ENCODE measurements at places on chromosomes 6 and 20.

DNA sequence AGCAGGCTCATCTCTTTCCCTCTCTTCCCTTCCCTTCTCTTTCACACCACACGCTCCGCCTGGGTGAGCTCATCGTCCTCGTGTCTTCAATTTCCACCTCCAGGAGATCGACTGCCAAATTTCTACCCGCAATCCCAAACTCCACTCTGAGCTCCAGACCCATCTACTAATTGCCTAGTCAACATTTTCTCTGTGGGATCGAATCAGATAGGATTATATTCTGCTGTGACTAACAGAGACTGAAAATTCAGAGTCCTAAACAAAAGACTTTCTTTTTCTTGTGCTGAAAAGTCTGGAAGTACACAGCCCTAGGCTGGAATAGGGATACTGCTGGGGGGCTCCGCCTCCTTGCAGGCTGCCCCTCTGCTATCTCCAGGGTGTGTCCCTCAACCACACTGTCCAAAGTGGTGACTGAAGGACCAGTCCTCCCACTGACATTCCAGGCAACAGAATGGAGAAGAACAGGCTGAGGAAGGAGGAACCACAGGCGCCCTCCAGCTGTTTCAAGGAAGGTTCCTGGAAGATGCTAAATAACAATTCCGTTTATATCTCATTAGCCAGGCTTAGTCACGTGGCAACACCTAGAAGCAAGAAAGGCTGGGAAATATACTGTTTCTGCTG is 5.0 kb upstream of the HSPA12B start:
- no peak for DNase-seq

DNA sequence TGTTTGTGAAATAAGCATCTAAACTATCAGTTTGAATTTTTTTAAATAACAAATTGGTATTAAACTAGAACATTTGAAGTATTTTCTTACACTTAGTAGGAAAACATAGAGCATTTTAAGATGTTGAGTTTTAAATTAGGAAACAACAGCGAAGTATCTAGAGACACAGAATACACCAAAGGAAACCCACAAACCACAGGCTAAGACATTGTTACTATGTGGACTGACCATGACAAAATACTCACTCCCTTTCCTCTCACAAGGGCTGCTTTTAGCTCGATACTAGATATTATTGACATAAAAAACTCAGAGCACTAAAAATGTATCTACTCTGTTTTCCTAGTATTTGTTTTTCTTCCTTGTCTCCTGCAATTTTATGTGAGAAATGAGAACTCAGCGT is 266.0 kb upstream of the CITED2 start:
- no peak for DNase-seq

- DNase-seq = peak; percentile 60
Measured at GRCh38 chr6:170188571-170189001, 102.3 kb downstream of the DLL1 start.

- DNase-seq = peak; percentile 53
Measured at GRCh38 chr20:20231528-20232298, 136.2 kb upstream of the INSM1 start.

- DNase-seq = peak; percentile 59
Measured at GRCh38 chr6:27374824-27375612, 13.5 kb upstream of the ZNF391 start.

DNA sequence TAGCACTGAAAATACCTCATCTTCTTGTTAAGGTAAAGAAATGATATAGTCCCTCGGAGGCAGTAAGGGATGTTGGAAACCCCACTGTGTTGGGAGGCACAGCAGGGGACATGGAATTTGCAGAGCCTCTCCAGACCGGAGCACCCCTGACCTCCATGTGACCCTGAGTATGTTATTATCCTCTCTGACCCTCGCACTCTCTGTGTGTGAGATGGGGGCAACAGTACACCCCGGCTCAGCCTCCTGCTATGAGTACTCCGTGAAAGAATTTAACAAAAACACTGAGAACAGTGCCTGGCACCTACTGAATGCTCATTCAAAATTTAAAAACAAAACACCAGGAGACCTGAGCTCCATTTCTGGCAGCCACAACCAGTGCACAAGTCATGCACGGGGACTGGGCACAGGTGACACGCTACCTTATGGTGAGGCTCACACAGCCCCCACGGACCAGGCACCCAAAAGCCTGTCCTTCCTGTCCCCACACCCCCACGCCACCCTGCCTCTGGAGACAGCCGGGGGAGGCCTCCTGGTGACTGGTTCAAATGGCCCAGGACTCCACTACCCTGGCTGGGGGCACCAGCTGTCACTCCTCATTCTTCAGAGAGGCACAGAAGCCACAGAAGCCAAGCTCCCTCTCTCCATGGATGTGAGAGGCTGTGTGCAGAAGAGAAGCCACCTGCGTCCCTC is 6.1 kb downstream of the NINL start:
- no peak for DNase-seq

GRCh38 chr6:154341871-154342270 is 14.7 kb downstream of the IPCEF1 start:
- DNase-seq = no peak

DNA sequence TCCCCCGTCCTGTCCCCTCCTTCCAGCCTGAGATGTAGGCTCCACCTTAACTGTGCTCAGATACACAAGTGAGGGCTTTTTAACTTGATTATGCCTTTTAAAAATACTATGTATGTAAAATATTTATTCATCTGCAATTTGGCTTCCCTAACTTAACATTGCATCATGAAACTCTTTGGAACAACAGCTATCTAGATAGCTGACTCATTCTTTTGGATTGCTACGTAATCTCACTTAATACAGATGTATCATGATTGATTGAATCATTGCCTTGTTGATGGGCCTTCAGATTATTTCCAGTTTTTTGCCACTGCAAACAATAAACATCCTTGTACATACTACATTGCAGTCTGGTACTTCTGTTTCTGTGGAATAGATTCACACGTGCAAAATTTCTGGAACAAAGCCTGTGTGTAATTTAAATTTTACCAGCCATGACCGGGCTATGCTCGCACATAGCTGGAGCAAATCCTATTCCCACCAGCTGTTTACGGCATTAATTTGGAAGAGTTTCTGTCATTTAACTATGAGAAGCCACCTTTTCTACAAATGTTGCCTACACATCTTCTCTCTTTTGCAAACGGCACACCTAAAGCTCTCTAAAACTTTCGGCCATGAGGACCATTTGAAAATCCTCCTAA is 6.5 kb downstream of the PRND start:
- no peak for DNase-seq

- DNase-seq = no peak
Measured at GRCh38 chr6:10720265-10720959, 2.5 kb upstream of the TMEM14C start.

- no peak for DNase-seq
Measured at GRCh38 chr6:35686873-35687555, 1.7 kb downstream of the FKBP5 start.

DNA sequence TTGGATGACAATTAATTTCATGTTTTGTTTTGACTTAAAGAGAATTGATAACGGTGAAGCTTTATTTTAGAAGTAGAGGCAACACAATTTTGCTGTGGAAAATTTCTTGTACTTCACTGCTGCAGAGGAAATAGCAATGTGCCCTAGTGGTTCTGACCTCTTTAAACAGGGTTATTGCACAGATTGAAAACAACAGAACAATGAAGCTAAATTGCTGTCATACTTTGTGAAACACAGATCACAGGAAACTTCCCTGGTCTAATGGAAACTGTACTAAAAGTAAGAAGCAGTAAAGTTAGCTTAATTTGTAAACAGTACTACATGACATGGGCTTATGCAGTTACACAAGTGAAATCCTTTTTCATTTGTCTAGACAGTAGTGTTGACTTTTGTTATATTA is 31.3 kb downstream of the OR2A4 start:
- DNase-seq = no peak

DNA sequence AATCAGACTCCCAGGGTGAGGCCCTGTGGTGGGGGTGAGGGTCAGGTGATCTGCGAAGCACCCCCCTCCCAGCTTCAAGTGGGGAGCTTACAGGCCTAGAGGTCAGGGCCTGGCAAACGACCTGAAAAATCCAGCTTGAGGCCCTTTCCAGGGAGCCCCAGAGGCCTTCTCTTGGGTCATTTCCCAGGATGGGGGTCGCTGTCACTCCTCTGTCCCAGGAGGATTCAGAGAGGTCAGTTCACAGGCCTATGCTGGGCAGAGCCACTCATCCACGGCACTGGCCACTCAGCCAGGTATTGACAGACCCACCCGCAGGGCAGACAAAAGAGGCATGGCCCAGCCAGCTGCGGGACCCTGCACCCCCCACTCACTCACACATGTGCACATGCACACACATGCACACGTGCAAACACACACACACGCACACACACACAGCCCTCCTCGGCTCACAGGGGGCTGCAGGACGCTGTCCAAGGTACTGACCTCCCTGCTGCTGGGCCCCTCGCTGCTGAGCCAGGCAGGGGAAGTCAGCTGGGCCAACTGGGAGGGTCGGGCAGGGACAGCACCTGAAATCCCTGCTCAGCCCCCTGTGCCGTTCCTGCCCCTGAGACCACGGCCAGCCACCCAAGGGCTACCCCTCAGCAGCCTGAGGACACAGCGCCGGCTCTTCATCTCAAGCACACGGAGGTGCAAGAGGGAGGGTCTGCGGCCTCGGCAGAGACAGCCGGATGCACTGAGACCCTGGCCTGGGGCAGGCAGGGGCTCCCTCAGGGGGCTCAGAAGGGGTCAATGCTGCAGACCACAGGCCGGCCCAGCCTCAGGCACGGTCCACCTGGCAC is 113.8 kb downstream of the TAF4 start:
- peak; percentile 3 for DNase-seq

DNA sequence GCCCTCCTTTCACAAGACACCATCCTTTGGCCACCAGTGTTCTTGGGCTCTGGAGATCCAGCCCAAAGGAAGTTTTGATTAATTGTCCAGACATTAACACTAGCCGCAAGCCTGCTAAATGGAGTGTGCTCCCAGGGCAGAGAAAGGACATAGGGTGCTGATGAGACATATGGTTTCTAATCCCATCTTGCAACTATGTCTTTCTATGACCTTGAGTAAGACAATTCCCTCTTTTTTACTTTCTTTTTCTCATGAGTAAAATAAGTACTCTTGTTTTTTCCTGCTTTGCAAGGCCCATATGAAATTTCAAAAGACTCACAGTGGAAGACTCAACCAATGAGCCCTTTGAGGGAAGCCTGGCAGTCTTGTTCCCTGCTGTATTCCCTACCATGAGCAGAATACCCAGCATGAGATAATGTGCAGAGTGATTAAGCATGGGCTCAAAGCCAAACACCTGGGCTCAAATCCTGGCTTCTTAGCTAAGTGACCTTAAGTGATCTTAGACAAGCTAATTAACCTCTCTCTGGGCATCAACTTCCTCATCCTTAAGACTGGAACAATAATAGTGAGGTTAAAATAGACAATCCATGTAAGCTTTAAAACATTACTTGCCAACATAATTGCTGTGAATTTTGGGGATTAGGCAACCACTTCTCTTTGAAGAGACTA is at the start of gene WFDC10B:
Gene WFDC10B (minus strand): TSS at position 51 of the 669 bp plus-strand sequence. CDS start 19,027 bp downstream, outside the sequence.
- DNase-seq = no peak

GRCh38 chr6:158714706-158715105 is 64.9 kb downstream of the SYTL3 start:
- no peak for DNase-seq

DNA sequence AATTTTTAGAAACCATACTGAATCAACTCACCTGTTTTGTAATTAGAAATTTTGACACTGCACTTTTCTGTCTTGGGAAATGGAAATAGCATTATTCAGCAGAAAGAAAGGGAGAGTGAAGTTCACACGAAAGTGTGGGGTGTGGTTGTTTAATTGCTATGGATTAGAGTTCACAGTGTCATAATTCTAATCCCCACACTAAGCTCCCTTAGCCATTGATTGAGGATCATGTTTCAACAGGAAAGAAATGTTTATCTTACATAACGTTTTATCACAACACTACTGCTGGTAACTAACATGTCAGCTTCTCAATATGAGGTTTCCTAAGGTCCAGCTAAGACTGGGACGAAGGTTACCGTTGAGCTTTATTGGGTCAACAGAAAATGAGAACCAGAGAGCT is 31.4 kb upstream of the GSTA5 start:
- no peak for DNase-seq

DNA sequence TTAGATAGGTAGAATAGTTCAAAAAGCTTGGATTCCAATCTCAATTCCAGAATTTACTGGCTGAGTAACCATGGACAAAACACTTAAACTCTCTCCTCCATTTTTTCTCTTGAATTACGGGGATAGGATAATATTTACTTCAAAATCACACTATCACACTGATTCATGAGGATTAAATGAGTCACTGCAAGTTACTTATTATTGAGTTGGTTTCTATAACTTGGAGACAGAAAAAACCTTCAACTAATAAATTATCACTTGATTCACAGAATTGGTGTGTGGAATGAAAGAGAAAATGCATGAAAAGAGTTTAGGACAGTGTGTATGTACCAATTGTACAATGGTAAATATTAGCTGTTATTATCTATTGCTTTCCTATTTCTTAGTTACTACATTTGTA is 585.2 kb downstream of the PHF3 start:
- DNase-seq = no peak

GRCh38 chr6:79111549-79111948 is 33.5 kb upstream of the PHIP start:
- no peak for DNase-seq

GRCh38 chr20:24992487-24993205 is at the start of gene APMAP:
TSS of gene APMAP (minus strand) at chr20:24992751. CDS start at chr20:24992688, 63 bp downstream.
- peak; percentile 93 for DNase-seq

DNA sequence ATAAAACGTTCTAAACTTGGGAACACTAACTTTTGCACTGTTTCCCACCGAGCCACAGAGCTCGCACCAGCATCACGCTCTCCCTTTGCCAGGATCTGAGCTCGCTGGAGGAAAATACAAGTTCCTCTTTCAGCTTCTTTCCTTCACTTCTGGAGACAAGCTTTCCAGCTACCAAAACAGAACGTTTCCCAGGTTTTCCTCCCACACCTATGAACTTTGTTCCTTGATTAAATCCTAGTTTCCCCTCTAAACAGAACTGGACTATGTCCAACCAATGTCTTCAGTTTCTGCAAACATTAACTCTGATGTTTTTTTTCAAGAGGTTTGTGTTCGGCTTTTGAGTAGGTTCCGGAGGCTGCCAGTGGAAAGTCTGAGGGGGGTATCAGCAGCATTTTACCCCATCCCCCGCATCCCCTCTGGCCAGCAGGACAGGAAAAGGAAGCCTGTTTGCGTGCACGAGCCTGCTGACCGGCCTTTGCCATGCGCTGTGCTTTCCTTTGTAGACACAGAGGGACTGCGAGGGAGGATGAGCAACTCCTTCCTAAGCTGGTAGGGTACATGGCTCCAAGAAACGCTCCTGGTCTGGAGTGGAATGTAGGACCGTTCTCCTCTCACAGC is 135.5 kb downstream of the LY86 start:
- no peak for DNase-seq

- no peak for DNase-seq
Measured at GRCh38 chr6:169490830-169491229, 211.0 kb downstream of the WDR27 start.

- no peak for DNase-seq
Measured at GRCh38 chr6:136112262-136112661, 137.8 kb downstream of the MTFR2 start.

- DNase-seq = no peak
Measured at GRCh38 chr20:61757678-61758563, 307.8 kb downstream of the TAF4 start.
